ENCODE measurements at places on chromosomes 5 and 9.

- DNase-seq: no peak
Observed at GRCh38 chr9:129720865-129721545, 31.8 kb downstream of the PTGES start.

GRCh38 chr5:4730279-4730678 is 409.9 kb upstream of the ADAMTS16 start:
- DNase-seq: no peak

DNA sequence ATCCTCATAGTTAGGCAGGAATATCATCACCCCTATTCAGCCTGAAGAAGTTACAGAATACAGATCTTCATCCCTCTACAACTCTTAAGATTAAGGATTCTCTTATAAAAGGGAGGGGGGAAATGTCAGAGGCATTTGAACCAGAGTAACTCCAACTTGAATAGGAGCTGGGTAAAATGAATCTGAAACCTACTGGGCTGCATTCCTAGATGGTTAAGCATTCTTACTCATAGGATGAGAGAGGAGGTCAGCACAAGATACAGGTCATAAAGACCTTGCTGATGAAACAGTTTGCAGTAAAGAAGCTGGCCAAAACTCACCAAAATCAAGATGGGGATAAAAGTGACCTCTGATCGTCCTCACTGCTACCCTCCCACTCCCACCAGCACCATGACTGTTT is 14.4 kb downstream of the FREM1 start:
- DNase-seq: no peak

DNA sequence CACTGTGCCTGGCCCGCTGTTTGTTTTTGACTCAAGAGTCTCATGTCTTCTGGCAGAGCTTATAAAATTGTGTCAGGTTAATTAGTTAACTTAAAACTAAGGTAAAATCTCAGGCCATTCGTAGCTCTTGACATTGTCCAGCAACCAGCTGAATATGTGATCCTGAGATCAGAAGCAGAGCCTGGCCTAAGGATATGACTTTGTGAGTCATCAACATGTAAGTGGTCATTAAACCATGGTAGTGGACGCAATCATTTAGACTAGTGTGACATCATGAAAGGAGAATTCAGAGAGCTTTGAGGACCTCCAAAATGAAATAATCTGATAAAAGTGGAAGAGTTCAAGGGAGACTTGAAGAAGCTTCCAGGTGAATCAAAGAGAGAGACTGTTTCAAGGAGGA is 23.3 kb downstream of the SPZ1 start:
- DNase-seq: no peak

Data from activated CD8-positive, alpha-beta memory T cell treated with anti-CD3 and anti-CD28 coated beads for 4 hours (primary cell).